HS-27A (cell line): ENCODE measurements at places on chromosomes 5 and 9.

DNA sequence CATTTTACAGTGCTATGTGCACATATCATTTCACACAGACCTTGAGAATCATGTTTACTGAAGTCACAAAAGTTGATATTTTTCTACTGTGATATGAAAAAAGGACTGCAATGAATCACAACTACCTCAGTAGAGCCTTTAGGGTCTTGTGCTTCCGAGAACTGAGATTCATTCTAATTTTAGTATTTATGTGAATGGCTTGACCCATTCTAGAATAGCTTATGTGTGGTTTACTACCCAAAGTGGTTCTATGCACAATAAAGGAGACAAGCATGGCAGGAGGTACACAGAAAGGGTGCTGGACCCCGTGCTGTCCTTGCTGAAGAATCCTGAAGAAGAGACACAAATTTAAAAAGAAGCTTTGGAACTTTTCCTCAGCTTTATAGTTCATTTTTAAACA lies 28.2 kb downstream of the MEF2C start:
- DNase-seq: no peak

- DNase-seq: peak; percentile 22
Observed at GRCh38 chr9:86098824-86099700, at the start of gene GOLM1. Gene GOLM1, minus strand, starts transcription at chr9:86099558. Its CDS starts 20,238 bp downstream, at chr9:86079320.

- DNase-seq: no peak
Observed at GRCh38 chr9:33177086-33177485, 9.9 kb upstream of the B4GALT1 start.

DNA sequence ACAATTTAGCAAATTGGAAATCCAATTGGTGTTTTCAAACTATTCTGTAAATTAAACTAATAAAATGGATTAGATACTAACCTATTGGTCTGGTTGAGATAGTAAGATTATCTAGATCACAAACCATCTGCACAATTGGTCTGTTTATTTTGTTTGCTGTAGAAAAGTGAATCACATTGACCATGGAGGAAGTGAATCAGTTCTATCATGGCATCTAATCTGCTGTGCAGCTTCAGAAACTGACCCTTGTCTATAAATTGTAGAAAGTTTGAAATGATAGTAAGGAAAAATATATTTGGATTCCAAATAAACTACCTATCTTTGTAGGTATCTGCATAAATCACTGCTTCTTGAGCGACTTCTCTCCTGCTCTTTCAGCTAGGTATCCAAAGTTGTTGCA lies 1865.4 kb downstream of the MAT2B start:
- no peak for DNase-seq

DNA sequence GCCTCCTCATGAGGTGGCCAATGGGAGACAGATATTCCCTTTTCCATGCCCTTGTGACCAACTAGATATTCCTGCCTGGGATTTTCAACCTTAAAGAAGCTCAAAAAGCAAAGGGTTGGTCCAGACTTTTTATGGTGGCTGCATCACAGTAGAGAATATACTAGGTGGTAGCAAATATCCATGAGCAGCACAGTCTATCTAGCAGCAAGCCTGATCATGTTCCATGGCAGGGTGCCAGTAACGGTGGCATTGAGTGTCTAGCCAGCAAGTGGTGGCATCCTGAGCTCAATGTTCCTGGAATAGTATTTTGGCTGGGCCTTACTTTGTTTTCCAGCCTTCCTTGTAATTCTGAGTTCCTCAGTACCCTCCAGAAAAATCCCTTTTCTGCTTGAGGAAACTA lies 25.8 kb downstream of the CDC25C start:
- no peak for DNase-seq

GRCh38 chr9:131008909-131009618 lies at the start of gene LAMC3:
Gene LAMC3, plus strand, starts transcription at chr9:131009174. Its CDS starts 41 bp downstream, at chr9:131009215.
- no peak for DNase-seq
